ENCODE measurements at places on chromosomes 7 and 10.

DNA sequence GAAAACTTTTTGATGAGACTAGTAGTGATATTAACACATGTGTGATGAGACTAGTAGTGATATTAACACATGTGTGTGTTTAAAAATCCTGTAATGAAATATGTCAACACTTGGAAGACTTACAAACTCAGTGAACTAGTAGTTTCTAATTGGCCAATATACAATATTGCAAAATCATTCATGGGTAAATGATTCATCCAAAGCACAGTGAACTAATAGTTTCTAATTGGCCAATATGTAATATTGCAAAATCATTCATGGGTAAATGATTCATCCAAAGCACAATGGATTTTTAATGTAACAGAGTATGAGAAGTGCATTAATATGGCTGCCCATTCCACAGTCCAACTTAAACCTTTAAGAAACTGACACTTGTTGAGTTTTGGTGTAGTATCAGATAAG lies 77.8 kb downstream of the ATAD1 start:
- DNase-seq: peak; percentile 89

DNA sequence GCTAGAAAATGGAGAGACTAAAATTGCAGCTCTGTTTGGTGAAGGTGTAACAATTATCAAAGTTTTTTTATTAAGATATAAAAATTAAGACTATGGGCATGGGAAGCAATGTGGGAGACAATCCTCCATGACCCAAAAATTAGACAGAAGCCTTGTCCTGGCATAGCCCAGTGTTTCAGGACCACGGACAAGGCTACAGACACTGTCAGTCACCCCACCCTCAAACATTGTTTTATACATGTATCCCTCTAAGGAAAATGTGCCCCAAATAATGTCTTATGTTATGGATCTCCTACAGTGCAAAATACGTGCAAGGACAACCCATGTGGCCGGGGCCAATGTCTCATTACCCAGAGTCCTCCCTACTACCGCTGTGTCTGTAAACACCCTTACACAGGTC lies 24.0 kb downstream of the HABP2 start:
- DNase-seq: peak; percentile 3

DNA sequence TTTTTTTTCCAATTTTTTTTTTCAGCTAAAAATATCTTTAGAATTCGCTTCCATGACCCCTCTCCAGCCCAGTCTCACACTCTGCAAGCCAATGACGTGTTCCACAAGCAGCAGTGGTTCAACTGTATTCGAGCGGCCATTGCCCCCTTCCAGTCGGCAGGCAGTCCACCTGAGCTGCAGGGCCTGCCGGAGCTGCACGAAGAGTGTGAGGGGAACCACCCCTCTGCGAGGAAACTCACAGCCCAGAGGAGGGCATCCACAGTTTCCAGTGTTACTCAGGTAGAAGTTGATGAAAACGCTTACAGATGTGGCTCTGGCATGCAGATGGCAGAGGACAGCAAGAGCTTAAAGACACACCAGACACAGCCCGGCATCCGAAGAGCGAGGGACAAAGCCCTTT lies 42.8 kb downstream of the CALML5 start:
- DNase-seq: no peak

DNA sequence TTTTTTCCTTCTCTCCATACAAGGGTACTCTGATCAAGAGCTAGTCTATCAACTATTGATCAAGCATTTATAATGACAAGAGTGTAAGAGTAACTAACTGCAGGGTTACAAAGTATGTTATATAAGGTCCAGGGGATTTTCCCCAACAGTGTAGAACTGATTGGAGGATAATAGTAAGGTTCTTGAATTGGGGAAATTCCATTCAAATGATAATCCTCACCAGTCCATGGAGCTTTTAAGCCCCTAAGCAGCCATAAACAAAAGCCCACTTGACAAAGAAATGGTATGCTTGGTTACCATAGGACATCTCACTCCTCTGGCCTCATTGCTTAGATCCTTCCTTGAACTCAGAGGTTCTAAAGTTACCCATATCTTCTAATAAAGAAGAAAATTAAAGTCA lies 8.2 kb downstream of the YME1L1 start:
- DNase-seq: no peak

GRCh38 chr7:138116141-138116540 lies 39.9 kb downstream of the AKR1D1 start:
- DNase-seq: peak; percentile 98

DNA sequence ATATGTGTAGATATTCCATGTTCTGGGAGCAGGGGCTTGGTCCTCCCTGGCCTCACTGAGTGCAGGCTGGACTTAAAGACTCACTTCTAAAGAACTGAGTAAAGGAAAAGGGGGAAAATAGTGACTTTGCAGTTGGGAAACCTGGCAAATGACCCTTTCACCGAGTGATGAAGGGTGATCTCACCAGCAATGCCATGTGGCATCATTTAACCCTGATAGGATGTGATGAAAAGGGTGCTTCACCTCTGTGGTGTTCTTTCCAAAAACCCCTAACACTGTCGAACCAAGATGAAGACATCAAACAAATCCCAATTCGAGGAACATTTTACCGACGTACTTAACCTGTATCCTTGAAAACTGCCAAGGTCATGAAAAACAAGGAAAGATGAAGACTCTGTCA lies 71.9 kb downstream of the AOAH start:
- no peak for DNase-seq

- no peak for DNase-seq
These were observed at the start of gene ZNF804B for GRCh38 chr7:88759230-88760135. Gene ZNF804B, plus strand, starts transcription at chr7:88759700. Its CDS starts 277 bp downstream, at chr7:88759977.

DNA sequence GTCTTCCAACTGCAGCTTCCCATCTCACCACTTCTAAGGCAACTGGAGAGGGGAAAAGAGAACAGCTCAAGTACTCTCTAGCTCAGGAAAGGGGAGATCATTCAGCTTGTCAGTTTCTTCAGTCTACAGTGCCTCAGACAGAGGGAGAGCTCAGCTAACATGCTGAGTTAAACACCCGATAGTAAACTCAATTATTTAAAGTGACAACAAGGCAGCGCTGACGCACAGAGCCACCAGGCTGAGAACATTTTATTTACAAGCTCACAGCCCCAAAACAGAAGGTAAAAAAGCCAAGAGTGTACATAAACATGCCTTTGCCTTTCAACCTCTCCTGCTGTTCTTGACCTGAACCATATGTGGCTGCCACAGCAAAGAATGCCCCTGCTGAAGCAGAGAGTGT lies 10.1 kb upstream of the CUZD1 start:
- no peak for DNase-seq

DNA sequence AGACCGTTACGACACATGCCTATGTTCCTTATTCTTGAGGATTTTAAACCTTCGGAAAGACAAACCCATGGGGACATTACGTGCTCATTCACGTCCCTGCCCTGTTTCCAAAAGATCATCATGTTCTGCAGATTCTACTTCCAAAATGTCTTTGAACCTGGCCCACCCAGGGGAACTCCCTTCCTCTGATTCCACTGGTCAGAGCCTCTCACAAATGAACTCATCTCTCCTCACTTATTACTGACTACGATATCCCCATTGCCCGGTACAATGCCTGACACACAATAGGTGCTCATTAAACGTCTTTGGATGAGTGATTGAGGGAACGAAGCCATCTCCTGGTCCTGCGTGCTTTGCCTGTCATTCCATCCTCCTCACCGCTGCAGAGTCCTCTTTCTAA lies 168.3 kb upstream of the RNF32 start:
- no peak for DNase-seq

DNA sequence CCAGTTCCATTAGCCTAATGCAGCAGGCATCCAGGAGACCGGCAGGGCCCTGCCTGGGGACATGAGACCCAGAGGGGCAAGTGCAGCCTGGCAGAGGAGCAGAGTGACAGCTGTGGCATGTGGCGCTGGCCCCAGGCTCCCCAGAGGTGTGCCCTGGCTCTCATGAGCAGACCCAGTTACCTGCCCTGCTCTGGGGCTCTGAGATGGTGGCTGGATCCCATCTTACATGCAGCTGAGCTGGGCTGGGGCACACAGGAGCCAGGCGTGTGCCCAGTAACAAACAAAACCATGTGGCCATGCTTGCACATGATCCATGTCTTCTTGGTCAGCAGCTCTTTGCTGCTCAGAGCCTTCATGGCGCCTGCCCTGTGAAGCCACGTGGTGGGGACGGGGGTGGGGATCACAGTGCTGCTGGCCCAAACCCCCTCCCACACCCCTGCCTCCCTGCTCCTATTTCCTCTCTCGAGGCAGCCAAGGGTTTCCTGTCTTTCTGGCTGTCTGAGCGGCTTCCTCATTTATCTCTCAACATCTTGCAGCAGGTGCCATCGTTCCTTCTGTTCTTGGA lies 40.3 kb upstream of the GTF2I start:
- DNase-seq: peak; percentile 12

GRCh38 chr7:40329601-40330153 lies 194.9 kb downstream of the SUGCT start:
- DNase-seq: peak; percentile 66

GRCh38 chr7:87475359-87476178 lies at the start of gene ABCB4:
Gene ABCB4, minus strand, starts transcription at chr7:87475680. Its CDS starts 215 bp downstream, at chr7:87475465.
- no peak for DNase-seq

DNA sequence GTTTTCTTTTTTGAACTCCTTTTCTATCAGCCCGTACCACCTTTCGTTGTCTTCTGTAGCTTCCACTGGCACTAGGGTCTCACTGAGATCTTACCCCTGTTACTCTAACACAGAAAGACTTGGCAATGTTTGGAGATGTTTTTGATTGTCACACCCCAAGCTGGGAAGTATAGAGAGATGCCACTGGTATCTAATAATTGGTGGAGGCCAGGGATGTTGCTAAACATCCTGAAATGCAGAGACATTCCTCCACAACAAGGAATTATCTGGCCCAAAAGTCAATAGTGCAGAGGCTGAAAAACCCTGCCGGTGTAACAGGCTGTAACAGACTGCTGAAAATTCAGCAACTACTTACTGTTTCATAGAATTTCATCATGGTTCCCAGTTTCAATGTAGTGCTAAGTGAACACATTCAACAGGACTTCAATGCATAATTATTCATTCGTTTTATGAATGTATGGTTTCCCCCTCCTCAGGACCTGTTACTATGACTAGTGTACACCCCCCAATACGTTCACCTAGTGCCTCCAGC lies 115.9 kb downstream of the TRIM24 start:
- no peak for DNase-seq

GRCh38 chr10:100267239-100268104 lies at the start of gene CWF19L1:
Gene CWF19L1, minus strand, starts transcription at chr10:100267638. Its CDS starts 45 bp downstream, at chr10:100267593.
- DNase-seq: peak; percentile 89

DNA sequence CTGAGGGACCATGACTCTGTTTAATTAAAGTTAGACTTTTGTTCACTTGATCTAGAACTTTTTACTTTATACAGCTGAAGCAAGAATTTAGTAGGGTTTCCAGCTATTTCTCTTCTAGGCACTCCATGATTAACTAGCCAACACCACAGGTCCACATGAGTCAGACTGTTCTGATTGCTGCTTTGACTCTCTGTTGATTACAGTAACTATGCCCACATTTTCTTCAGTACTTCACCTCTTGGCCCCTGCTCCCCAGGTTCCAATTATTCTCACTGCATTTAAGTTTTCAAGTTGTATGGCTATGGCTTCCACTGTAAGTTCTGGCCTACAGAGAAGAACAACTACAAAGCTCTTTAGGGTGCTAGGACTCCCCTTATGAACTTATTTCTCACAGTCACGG lies 737.2 kb upstream of the IGFBP3 start:
- peak; percentile 26 for DNase-seq

- DNase-seq: no peak
These were observed 20.0 kb upstream of the CREB5 start for GRCh38 chr7:28392289-28392688.

DNA sequence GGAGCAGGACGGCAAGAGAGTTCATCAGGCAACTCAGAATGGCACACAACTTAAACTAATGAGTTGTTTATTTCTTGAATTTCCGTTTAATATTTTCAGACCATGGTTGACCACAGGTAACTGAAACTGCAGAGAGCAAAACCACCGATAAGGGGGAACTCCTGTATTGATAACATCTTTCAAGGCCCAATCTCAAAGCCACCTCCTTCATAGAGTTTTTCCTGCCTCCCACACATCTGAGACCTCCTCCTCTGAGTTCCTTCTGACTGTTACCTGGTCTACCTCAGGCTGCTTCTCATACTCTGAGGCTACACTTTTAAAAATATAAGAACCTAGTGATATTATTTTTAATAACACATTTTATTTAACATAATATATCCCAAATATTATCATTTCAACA lies 341.5 kb upstream of the NPVF start:
- DNase-seq: no peak

GRCh38 chr7:66693331-66693730 lies 47.2 kb upstream of the RABGEF1 start:
- no peak for DNase-seq

DNA sequence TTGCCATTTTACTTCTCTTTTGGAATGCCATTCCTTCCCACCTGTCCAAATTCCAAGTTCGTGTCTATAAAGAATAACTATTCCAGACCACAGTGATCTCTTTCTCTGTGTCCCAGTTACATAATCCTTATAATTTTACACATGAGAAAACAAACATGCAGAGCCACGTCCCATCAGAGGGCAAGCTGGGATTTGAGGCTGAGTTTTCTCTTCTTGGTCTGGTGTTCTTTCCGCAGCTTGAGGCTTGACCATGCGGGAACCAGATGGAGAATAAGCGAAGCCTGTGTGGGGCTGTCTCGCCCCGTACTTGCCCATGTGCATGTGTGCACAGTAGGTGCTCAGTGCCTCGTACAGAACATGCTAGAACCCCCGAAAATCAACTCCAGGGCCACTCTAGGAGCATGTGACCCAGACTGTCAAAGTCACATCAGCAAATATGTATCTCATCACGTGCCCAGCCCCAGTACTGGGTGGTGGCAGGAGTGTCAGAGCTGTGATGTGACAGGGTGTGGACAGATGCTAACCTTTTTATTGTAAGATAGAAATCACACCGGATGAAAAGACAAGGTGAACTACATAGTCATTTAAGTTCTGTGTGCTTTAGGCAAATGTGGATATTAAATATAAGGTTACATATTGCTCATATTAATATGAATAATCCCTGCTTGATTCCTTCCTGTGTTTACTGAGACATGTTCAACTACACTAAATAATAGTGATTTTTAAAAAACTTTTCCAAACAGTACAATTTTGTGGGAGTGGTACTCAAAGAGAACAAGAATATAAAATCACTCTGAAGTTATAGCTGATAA lies 3.2 kb downstream of the INSIG1 start:
- DNase-seq: no peak

DNA sequence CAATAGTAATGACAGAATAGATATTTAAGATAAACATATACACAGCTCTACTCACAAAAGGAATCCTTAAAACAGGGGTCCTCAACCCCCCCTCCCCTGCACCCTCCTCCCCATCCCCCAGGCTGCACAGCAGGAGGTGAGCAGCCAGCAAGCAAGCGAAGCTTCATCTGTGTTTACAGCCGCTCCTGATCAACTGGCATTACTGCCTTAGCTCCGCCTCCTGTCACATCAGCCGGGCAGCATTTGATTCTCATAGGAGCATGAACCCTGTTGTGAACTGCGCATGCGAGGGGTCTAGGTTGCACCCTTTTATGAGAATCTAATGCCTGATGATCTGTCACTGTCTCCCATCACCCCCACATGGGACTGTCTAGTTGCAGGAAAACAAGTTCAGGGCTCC lies 65.5 kb downstream of the SMURF1 start:
- no peak for DNase-seq
